ENCODE measurements at places on chromosomes 2 and 18.

GRCh38 chr18:46184727-46185126, 80.5 kb downstream of the HAUS1 start:
- DNase-seq = no peak

- no peak for DNase-seq
These were observed 11.3 kb downstream of the KCNF1 start for GRCh38 chr2:10923008-10923375.

DNA sequence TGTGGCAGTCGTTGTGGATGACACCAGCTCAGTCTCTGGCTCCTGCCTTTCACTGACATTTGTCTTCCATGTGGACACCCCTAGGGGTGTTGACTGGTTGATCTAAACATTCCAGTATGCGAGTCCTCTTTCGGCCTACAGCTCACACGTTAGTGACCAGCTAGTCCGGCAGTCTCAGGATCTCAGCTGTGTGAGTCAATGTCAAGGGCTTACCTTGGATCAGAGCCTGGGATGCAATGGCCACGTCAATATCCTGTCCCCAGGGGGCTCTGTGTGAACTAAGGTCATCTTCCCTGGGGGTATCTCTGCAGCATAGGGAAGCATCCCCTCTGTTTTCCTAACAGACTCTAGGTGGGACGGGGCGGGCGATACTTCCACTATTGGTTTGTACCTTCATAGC, 35.1 kb upstream of the YWHAQ start:
- DNase-seq = no peak

DNA sequence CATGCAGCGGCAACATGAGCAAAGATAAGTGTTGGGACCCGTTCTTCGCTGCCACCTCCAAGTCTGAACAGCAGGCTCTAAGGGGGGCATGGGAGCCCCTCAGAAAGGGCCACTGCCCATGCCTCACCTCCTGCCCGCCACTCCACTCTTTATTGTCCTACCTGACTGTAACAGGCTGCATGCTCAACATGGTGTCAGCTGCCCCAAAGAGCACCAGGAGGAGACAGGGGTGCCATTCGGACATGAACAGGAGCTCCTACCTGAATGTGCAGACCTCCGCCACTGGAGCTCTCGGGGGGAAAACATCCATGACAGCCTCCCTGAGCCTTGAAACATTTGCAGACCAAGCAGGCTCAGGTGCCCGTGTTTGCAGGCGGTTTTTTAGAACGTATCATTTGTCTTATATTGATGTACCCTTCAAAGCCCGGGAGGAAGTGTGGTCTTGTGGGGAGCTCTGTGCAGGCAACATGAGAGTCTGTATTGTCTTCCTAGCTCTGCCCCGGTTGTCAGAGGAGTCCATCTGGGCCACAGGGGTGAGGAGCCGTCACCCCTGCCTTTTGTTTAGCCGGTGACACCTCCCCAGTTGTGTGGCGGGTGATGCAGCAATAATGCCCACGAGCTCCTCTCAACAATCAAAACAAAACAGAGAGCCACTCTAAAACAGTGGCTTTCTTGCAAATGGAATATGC, 35.1 kb upstream of the CD8A start:
- no peak for DNase-seq

DNA sequence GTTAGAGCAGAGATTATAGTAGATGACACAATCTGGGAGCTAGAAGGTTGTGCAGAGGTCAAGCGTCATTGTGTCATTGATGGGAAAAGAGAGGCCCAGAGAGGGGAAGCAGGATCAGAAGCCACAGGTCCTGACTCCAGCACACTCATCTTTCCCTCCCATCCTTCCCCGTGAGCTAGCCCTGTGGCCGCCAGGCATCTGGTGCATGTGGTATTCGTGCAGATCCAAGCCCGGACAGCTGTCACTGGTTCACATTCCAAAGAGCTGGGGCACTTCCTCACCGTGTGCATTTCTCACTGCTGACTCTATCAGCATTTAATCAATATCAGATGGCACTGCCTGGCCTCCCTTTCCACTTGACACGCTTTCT, 94.1 kb upstream of the THOC1 start:
- no peak for DNase-seq

- DNase-seq = no peak
These were observed 2.5 kb downstream of the KCNF1 start for GRCh38 chr2:10914272-10914693.

GRCh38 chr2:211203986-211204385, 647.6 kb downstream of the CPS1 start:
- DNase-seq = no peak

GRCh38 chr18:12777500-12777944, 74.7 kb downstream of the PSMG2 start:
- no peak for DNase-seq

DNA sequence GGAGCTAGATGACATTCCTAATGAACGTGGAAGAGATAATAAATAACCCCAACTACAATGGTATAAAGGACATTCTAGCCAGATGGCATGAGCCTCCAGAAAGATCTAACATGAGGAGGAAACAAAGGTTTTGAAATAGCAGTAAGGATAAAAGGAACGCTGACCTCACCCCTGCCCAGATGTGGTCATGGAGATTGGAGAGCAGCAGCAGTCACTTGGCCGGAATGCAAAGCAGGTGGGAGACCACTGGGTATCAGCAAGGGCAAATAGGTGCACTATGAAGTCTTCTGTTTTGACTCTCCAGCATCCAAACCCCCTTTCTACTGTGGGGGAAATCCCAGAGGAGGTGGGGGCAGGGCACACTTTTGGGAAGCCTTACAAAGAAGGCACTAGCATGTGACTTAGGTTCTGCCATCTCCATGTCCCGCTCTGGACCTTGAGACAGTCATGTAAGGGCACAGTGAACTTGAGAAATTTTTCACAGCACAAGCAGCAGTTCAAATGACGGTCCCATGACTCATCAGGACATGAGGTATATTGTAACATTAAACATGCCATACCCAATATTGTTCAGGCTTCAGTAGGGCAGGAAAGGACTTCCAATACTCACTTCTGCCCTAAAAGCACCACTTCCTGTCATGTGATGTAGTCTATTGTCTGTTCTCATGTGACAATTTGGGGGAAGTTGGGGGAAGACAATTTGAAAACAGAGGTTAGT, 55.2 kb downstream of the METTL4 start:
- no peak for DNase-seq

GRCh38 chr2:128359841-128360240, 41.2 kb upstream of the HS6ST1 start:
- DNase-seq = no peak

- DNase-seq = no peak
These were observed 14.8 kb upstream of the GLI2 start for GRCh38 chr2:120720746-120721375.

Data from C1 segment of cervical spinal cord (tissue), 14 donors.